GM04504 (cell line): ENCODE measurements at places on chromosomes 2 and 18.

GRCh38 chr2:11580697-11581096 is 46.9 kb downstream of the GREB1 start:
- no peak for DNase-seq

GRCh38 chr18:69215161-69215560 is 185.5 kb upstream of the DOK6 start:
- DNase-seq, result no peak

DNA sequence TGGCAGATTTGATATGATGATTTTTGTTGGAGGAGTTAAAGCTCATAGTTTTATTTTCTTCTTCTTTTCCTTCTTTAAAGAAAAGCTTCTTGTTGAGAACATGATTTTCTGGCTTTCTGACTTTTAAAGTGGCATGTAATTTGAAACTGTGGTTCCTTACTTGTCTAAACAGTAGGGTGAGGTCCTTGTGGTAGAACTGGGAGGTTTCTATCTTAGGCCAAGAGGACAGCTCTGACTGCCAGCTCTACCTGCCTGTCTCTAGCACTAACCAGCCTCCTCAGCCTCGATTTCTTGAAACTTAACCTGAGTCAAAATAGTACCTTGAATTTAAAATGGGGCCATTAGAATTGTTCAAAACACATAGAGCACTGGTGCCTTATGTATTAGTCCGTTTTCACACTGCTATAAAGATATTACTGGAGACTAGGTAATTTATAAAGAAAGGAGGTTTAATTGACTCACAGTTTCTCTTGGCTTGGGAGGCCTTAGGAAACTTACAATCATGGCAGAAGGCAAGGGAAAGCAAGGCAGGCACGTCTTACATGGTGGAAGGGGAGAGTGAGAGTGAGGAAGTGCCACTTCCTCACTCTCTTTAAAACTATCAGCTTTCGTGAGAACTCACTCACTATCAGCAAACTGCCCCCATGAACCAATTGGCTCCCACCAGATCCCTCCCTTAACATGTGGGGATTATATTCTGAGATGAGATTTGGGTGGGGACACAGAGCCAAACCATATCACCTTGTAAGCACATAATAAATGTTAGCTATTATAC is 119.0 kb downstream of the CERS6 start:
- no peak for DNase-seq

- DNase-seq, result no peak
Measured at GRCh38 chr18:25533218-25533617, 181.3 kb upstream of the ZNF521 start.

DNA sequence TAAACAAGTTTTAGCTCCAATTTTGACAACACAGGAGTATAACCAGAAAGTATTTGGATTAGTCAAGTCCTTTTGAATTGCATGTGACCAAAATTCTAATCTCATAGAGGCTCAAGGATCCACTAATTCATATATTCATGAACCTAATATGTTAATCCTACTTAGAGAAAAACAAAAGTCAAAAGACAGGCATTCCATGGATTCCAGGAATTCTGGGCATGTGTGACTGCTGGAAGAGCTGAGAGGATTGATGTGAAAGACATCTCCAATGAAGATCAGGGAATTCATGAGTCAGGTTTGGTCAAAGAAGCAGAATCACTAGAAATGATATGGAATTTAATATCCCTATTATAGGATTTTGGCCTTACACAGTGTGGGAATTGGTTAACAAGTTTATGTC is 1494.6 kb upstream of the DDX18 start:
- no peak for DNase-seq

DNA sequence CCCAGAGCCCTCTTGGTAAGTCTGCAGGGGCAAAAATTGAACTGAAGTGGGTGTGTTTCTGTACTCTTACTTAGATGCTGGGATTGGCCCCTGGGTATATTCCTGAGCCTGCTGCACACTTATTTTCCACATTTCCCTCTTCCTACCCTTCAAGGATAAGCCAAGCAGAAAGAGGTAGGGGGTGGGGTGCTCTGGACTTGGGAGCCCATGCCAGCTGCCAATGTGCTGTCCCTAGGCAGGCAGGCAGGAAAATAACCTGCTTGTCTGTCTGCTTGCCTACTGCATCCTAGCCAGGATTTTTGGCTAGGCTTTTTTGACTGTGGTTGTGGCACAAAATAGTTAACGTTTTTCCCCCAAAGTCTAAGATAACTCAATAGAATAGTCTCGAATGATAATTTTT is 234.3 kb downstream of the ALK start:
- no peak for DNase-seq

DNA sequence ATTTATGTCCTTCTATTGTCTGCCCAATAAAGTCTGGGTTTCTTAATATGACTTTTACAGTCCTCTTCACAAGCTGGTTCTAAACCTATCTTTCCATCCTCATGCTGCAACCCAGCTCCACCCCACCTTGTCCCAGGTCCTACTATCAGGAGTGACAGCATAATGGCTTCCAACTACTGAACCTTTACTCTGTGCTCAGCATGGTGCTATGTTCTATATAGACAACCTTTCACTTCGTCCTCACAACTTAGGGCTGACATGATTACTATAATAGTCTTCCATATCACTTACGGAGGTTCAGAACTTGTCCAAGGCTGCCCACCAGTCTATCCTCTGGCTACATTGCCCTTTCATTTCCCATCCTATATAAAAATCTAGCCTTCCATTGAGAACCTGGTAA is 256.8 kb downstream of the ALK start:
- DNase-seq, result no peak

- DNase-seq, result no peak
Measured at GRCh38 chr2:66478731-66479316, 43.9 kb downstream of the MEIS1 start.

GRCh38 chr2:88070055-88070454 is 2.4 kb downstream of the SMYD1 start:
- DNase-seq, result no peak

DNA sequence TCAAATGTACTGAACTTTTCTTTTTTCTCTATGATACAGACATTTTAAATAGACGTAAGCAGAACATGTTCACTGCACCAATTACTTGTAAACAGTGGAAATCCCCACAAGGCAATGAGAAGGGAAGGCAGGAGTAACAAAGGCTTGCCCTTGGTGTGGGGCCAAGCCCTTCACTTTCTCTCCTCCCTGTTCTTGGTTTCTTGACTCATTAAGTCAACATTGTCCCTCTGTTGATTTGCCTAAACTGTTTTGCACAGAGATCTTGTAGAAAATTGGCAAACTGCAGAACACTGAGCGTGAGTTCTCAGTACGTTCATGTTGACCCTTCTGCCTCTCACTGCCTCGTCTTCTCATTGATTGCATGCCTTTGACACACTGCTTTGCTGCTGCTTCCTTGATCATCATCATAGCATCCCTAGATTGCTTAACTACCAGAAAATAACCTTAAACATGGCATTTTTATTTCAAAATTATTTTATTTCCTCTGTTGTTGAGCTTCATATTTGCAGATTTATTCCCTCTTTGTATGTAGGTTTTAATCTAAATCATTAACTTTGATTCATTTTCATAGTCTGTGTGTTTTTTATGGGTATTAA is 257.7 kb downstream of the PTGR3 start:
- no peak for DNase-seq

GRCh38 chr2:112884869-112885505 is 26.0 kb upstream of the IL37 start:
- no peak for DNase-seq
